ENCODE measurements at places on chromosomes 4 and X.

DNA sequence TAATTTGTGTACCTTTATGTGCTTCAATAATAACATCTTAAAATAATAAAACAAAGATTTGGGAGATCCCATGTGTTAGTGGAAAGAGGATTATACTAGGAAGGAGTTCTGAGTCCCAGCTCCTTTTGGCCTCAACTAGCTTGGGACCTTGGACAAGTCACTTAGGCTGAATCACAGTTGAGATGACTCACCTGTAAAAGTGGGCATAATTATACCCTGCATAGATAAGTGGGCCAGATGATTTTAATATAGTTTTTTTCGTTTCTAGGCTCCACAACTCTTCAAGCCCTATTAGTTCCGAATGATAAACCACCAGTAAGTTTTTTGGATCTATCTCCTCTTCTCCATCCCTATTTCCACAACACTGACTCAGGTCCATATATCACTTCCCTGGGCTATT is 131.8 kb downstream of the ENOX2 start:
- no peak for DNase-seq

- DNase-seq = no peak
Measured at GRCh38 chr4:41725254-41725653, 23.3 kb downstream of the PHOX2B start.

DNA sequence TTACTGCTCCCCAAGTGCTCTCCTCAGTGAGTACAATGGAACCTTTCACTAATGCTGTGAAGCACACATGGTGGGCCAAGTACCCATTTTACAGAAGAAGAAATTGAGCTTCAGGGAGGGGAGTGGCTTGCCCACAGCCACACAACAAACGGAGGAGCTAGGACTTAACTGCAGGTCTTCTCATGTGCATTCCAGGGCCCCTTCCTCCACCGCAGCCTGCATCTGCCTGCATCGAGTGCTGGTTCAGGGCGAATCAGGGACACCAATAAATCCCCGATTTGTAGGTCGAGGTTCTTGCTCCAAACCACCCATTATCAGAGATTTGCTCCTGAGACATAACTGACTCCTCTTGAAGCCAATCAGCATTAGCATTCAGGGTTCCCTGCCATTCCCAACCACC is 100.9 kb downstream of the MAMLD1 start:
- DNase-seq = no peak

DNA sequence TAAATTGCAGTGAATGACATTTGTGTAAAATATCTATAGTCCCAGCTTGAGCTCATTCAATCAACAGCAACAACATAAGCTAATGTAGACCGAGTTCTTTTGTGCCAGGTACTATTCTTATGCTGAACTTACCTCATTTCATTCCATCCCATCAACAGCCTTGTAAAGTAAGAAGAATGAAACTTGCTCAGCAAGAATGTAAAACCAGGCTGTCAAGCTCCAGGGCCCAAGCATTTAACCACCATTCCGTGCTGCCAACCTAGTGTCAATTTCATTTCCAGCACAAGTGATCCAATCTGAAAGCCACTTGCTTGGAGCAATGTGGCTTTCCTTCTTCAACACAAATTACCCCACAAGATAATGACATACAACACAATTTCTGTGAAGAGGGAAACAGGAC is 36.6 kb downstream of the RASSF6 start:
- no peak for DNase-seq
